NCI-H524 treated with DMSO at 0.1 percent for 48 hours (cell line): ENCODE measurements at places on chromosomes 12 and 14.

DNA sequence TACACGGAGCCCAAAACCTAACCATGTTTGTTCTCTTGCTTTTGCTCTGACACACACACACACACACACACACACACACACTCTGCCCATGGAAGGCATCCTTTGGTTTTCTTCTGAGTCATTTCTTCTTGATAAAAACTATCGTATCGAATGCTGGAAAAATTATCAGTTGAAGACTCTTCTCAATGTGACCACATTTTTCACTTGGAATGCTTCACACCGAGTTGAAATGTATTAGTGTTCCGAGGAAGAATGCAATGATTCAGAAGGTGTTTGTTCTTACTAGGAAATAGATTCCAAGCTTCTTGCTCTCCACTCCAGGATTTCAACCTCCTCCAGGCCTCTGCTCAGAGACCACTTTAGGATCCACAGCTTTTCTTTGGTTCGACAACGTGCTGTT is 226.3 kb downstream of the MON2 start:
- DNase-seq = no peak

GRCh38 chr14:77085538-77085937 is 12.5 kb upstream of the CIPC start:
- no peak for DNase-seq

DNA sequence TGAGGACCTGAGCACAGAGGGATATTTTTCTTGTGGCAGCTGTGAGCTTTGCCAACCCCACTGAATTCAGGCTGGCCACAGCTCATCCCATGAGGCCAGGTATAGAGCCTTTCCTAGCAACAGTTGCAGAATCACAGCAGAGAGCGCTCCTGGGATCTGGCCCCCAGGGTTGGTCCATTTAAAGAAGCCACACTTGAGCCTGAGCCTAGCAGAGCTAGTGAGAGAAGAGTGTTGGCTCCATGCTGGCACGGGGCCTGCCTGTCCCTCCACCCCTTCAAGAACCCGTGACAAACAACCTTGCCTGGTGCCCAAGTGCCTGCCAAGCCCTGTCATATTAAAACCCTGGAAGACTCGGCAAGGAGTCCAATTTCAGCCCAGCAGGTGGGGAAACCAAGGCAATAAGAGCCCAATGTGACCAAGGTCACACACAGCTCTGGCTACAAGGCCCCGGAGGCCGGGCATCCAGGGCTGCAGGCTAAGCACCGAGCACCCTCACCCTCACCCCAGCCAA is 91.6 kb downstream of the LRRC74A start:
- DNase-seq = no peak

- no peak for DNase-seq
These were observed 572.5 kb downstream of the DIO2 start for GRCh38 chr14:79638672-79639266.

DNA sequence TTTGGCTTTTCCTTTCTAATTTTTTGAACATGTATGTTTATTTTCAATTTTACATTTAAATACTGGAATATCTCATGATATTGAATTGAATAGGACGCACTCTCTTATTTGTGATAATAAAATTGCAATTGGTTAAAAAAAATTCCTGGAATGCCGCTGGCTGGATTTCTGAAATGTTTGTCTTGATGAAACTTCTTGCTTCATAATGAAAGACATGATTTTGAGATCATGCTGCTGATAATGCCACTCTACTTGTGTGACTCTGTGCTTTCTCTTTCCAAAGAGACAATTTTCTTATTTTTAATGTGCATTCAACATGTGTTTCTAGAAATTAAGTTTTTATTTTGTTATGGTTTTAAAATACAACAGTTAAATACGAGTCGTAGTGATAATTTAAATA is 465.7 kb upstream of the FAR2 start:
- DNase-seq = no peak

- no peak for DNase-seq
These were observed 311.1 kb upstream of the FKBP4 start for GRCh38 chr12:2483713-2484112.

DNA sequence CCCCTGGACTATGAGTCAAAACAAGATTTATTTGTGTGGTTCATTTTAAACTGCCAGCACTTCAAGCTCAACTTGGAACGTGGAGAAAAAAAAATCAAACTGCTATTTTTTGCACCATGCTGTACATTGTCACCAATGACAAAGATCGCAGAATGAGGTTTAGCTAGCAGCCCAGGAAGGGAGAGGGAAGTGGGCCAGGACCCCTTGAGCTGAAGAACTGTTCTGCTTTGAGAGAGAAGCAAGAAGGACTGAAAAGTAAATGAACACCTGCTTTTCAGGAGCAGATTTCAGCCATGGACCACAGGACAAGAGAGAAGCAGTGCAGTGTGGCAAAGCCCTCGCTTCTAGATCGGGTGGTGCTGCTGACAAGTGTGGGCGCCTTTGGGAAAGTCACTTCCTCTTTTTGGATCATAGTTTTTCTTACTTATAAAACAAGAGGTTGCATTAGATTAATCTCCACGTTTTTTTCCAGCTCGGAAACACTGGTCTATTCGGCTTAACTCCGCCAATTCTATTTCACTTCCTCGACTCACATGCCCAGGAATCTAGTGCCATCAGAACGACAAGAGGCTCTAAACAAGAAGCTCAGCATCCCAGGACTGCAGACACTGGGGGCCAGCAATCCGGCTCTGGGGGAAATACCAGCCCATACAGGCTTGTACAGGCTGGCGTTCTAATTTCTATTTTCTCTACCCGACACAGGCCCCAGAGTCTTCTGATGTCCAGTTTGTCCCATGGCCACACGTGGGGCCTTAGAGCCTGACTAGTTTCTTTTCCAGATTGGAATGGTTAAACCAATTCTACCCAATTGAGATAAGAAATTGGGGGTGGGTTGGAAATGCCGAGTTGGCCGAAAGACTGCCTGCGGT is 129.9 kb downstream of the CRACR2A start:
- no peak for DNase-seq

DNA sequence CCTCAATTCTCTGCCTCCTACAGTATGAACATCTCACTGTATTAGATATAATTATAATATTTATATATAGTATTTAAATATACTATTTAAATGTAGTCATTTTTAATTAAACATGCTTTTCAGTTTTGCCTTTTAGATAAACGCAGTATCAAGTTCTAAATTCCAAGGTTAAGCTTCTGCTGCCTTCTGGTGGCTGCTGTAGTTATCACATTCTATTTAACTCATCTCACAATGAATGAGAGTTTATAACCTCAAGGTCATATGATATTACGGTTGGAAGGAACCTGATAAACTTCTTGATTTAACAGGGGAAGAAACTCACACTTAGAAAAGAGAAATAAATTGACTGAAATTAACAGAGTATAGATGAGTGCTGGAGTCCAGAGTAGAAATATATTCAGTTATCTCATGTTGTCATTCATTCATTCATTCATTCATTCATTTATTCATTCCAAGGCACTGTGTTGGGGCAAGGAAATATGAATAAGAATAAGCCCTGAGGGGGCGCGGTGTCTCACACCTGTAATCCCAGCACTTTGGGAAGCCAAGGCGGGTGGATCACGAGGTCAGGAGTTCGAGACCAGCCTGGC is 31.9 kb downstream of the GUCY2C start:
- no peak for DNase-seq

DNA sequence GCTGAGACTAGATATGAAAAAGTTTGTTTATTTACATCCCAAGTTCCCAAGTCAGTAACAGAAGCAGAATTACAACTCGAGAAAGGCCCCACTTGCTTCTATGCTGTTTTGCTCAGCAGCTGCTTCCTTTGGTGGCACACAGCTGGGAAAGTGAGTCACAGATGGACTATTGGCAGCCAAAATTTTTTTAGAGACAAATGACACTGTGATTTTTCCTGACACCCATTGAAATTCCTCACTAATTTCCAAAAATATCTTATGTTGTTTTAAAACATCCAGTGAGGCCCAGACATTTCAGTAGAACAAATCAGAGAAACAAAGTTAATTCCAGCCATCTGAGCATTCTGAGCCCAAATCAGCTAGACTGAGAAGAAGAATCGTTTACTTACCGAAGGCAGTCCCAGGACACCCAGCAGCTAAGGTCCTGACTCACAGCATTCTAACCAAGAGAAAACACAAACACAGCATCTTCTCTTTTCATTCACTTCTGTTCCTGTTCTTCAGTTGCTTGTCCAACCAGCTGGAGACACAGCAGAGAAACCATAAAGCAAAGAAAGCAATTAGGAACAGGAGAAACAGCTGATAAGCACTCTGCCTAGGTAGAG is 188.3 kb downstream of the DAD1 start:
- DNase-seq = no peak

DNA sequence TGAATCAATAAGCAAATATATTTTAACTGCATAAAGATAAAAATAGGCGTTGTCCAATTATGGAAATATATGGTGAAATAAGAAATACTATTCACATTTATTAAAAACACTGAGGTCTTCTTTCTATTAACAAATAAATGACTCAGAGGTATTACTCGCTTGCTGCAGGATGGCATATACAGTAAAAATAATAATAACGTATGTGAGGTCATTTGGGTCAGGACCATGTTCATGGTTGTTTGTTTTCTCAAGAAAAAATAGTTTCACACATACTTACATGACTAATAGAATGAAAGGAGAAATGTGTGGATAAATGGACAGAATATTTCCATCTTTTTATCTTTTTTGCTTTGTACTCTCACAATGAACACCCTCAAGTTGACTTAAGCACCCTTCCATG is 46.5 kb upstream of the RTL1 start:
- no peak for DNase-seq

- DNase-seq = no peak
These were observed 31.0 kb downstream of the GNPTAB start for GRCh38 chr12:101799774-101800173.

DNA sequence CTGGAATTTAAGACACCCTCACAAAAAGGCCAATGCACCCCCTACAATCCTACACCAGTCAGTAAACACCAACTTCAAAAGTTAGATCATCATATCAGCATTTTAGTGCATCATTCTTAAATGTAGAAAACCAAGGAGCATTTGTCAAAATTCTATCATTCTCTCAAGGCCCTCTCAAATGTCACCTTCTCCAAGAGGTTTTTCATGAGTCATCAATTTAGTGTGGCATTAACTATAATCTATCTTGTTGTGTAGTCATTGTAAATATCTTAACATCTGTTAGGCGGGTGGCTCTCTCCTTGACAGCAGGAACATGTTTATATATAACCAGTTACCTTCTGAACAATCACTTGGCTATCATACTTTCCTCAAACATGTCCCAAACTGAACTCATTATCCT is 62.1 kb upstream of the G2E3 start:
- DNase-seq = no peak

- no peak for DNase-seq
These were observed 17.0 kb downstream of the BTG1 start for GRCh38 chr12:92128612-92129011.

GRCh38 chr14:56333359-56334292 is 215.4 kb downstream of the PELI2 start:
- peak; percentile 36 for DNase-seq

- DNase-seq = no peak
These were observed 66.4 kb upstream of the STK38L start for GRCh38 chr12:27177706-27178105.

DNA sequence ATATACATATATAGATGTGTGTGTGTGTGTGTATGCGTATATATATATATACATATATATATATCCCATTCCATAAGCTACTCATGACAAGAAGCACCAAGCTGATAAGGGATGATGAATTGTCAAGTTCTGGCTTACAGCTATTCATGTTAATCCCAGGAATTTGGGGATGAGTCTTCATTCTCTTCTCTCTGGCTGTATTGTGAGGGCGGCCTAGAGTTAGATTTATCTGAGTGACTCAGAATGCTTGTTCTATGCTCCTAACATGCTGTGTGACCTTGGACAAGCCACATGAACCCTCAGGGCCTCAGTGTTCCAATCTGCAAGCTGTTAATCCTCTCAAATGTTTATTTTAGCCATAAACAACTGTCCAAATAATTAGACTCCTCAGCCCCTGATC is 749.0 kb downstream of the MED13L start:
- no peak for DNase-seq

DNA sequence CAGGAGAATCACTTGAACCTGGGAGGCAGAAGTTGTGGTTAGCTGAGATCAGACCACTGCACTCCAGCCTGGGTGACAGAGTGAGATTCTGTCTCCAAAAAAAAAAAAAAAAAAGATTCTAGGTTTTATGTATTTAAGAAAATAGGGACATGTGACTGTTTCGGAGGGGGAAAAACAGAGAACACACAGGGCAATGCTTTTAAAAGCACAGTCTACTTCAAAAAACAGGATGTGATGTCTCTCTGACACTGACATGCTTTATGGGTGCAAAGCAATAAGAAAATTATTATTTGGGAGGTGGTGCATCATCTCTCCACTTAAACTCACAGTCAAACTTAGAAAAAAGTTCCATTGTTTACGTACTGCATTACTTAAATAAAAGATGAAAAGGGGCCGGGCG is 28.7 kb downstream of the CLIP1 start:
- no peak for DNase-seq

GRCh38 chr12:84058136-84058535 is 854.5 kb downstream of the SLC6A15 start:
- DNase-seq = no peak

GRCh38 chr12:24778486-24779304 is 170.2 kb downstream of the BCAT1 start:
- DNase-seq = peak; percentile 17

- no peak for DNase-seq
These were observed 176.7 kb downstream of the DPF3 start for GRCh38 chr14:72717220-72717619.

- DNase-seq = no peak
These were observed 72.9 kb downstream of the PRIMA1 start for GRCh38 chr14:93715279-93715927.

DNA sequence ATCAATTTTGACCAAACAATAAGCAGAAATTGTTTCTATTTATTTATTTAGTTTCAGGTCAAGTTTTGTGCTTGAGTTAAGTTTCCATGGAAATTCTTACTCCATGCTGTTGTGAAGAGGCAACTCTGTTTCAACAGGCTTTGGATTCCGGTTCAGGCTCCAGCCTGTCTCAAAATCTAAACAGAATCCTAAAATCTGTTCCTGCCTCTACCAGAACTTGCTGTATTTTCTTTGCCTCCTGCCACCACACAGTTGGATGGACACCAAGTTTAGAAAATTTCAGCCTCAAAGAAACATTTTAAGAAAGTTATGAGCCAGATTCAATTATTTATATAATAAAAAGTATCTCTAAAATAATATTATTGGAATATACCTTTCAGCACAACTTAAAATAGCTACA is 330.9 kb downstream of the FOXG1 start:
- no peak for DNase-seq
